Regular cardiac myocyte (primary cell): ENCODE measurements at places on chromosomes 4 and X. TPM values are rescaled to one million over a fixed set of nuclear protein-coding genes. Genes with fewer than 3 reads are reported as not detected.

Gene USP17L29
- total RNA-seq = not detected in 2 replicates

Gene MAOA
- 4.6 and 11.0 TPM in 2 replicates for total RNA-seq

Gene UGT2B10
- total RNA-seq = not detected in 2 replicates

Gene TRIM61
- 1.5 and 4.5 TPM in 2 replicates for total RNA-seq

Gene MCF2
- not detected in 2 replicates for total RNA-seq

Gene NPY2R
- total RNA-seq = under 0.01 TPM in 1 of 2 replicates, not detected in the other

Gene TMPRSS11D
- not detected in 2 replicates for total RNA-seq

Gene DDIT4L
- total RNA-seq = 4.6 and 6.2 TPM in 2 replicates

Gene SPATA18
- 8.4 and 17.2 TPM in 2 replicates for total RNA-seq

Gene FRMPD4
- total RNA-seq = 2.1 and 6.2 TPM in 2 replicates

Gene SPIN2A
- 0.28 and 0.38 TPM in 2 replicates for total RNA-seq

Gene PPARGC1A
- 0.38 and 1.1 TPM in 2 replicates for total RNA-seq

Gene FOXR2
- total RNA-seq = not detected in 2 replicates

Gene CORIN
- total RNA-seq = 0.58 and 0.85 TPM in 2 replicates

Gene RBMXL3
- total RNA-seq = not detected in 2 replicates

Gene SFRP2
- not detected in 2 replicates for total RNA-seq

Gene CTAG1A
- total RNA-seq = not detected in 2 replicates

Gene MAGEA1
- not detected in 2 replicates for total RNA-seq

Gene HPGD
- 0.19 and 0.28 TPM in 2 replicates for total RNA-seq

Gene BEX1
- 24.7 and 31.9 TPM in 2 replicates for total RNA-seq

Gene P2RY4
- not detected in 2 replicates for total RNA-seq

Gene GRPR
- total RNA-seq = 0.58 TPM in 1 of 2 replicates, not detected in the other

Gene AWAT2
- total RNA-seq = under 0.01 TPM in 1 of 2 replicates, not detected in the other

Gene KLHL15
- total RNA-seq = 8.5 and 10.2 TPM in 2 replicates

Gene PNCK
- total RNA-seq = under 0.01 and 0.85 TPM in 2 replicates

Gene TAB3
- total RNA-seq = 5.2 and 9.9 TPM in 2 replicates

Gene FRG1
- total RNA-seq = 31.3 and 35.9 TPM in 2 replicates

Gene ZNF732
- total RNA-seq = 0.28 and 1.2 TPM in 2 replicates

Gene C4orf51
- total RNA-seq = not detected in 2 replicates

Gene WDR17
- total RNA-seq = 0.58 and 1.7 TPM in 2 replicates

Gene MAGED4
- total RNA-seq = 18.6 and 42.9 TPM in 2 replicates

Gene KCNE5
- total RNA-seq = 0.38 and 0.56 TPM in 2 replicates

Gene GPRASP2
- total RNA-seq = 29.3 and 31.8 TPM in 2 replicates

Gene JCHAIN
- total RNA-seq = 0.19 and 2.0 TPM in 2 replicates

Gene NSUN7
- under 0.01 TPM in 1 of 2 replicates, not detected in the other for total RNA-seq

Gene LARP7
- 25.5 and 26.5 TPM in 2 replicates for total RNA-seq

Gene UGDH
- 171 and 723 TPM in 2 replicates for total RNA-seq

Gene NPNT
- 0.56 TPM in 1 of 2 replicates, not detected in the other for total RNA-seq

Gene MND1
- total RNA-seq = 1.4 and 10.2 TPM in 2 replicates

Gene ADGRL3
- 5.0 and 14.1 TPM in 2 replicates for total RNA-seq

Gene DCX
- total RNA-seq = not detected in 2 replicates

Gene SH3TC1
- 17.8 and 18.0 TPM in 2 replicates for total RNA-seq

Gene SLC34A2
- total RNA-seq = under 0.01 and 0.28 TPM in 2 replicates

Gene FGF5
- 11.0 and 23.8 TPM in 2 replicates for total RNA-seq

Gene PACRGL
- 19.4 and 25.1 TPM in 2 replicates for total RNA-seq

Gene SERTM2
- under 0.01 and 0.19 TPM in 2 replicates for total RNA-seq

Gene TRPC5OS
- not detected in 2 replicates for total RNA-seq

Gene STATH
- not detected in 2 replicates for total RNA-seq

Gene SPANXC
- total RNA-seq = not detected in 2 replicates

Gene HMX1
- under 0.01 TPM in 1 of 2 replicates, not detected in the other for total RNA-seq
